CD8-positive, alpha-beta memory T cell (primary cell): ENCODE measurements at places on chromosomes 5 and 9.

DNA sequence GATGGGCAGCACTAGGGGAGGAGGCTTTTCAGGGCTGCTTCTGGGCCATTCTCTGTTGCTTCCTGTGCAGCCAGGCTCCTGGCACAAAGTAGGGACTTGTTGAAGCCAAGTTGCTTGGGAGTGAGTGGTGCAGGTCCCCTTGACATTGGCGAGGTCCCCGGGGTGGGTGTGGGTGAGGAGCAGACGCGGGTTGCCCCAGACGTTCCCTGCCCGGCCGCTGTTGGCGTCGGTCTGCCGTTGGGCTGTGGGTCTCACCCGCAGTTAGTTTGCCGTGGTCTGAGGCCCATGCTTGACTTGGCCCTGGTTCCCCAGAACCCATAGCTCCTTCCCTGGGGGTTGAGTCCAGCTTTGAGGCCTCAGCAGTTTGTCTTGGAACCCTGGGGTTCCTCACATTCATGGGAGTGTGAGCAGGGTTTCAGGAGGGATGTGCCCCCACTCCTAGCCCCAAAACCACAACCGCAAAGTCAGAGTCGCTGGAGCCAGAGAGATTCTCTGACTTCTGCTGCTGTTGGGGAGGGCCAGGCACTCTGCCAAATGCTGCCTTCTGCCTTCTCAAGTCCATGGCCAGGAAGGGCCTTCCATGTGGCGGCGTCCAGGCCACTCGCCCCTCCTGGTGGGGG is 77.5 kb downstream of the RXRA start:
- H3K36me3 ChIP-seq, result no peaks in the 10 kb centered on the region
- no peak overlapping the region for H3K27ac ChIP-seq
- peaks cover 54% of the 10 kb centered on the region for H3K4me1 ChIP-seq
- DNase-seq, result peak; percentile 60

GRCh38 chr5:172901012-172901780 is 58.0 kb upstream of the RPL26L1 start:
- DNase-seq, result no peak
- no peak overlapping the region for H3K4me3 ChIP-seq
- peaks cover 3% of the 10 kb centered on the region for H3K4me1 ChIP-seq
- H3K27me3 ChIP-seq, result no peaks in the 10 kb centered on the region
- no peaks in the 10 kb centered on the region for H3K36me3 ChIP-seq
- no peak overlapping the region for H3K27ac ChIP-seq

DNA sequence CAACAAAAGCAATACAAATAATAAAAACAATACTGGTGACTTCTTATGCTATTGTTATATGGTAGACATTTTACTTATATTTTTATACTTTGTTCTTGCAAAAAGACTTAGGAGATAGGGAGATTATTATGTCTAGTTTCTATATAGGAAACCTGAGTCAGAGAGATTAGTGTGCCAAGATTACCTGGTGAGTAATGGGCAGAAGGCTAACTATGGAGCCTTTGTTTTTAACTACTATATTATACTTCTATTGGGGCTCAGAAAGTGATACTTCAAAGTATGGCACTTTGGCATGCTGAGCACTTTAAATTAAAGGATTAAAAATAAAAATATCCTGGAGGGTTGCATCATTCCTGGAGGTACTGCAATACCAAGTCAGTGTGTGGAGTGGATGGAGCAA is 117.5 kb upstream of the CLINT1 start:
- H3K36me3 ChIP-seq, result no peaks in the 10 kb centered on the region
- no peak for DNase-seq
- no peaks in the 10 kb centered on the region for H3K27me3 ChIP-seq
- H3K4me1 ChIP-seq, result no peaks in the 10 kb centered on the region
- no peak overlapping the region for H3K4me3 ChIP-seq

DNA sequence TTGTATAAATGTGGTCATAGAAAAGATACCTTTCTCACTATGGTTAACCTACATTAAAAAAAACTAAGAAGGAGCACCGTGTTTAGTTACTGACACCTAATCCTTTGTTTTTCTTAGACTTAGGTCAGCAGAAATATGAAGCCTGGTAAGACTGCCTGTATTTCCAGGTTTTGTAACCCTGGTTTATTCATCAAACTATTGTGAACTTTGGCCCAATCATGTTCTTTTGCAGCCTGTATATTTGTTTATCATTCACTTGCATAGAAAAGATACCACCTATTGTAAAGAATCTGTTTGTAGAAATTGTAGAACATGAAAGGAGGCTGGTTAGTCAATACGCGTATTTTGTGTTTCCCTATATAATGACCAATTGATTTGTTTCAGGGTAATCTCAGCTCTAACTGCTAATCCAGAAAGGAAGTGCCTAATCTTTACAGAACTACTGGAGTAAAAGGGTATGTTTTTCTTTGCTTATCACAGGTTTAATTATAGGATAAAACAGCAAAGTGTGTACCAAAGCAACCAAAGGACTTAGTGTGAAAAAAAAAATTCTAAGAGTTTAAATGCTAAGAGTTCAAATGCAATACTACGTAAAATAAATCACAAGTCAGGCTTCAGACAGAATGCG is 103.6 kb downstream of the LURAP1L start:
- DNase-seq, result no peak
- H3K36me3 ChIP-seq, result no peaks in the 10 kb centered on the region
- no peaks in the 10 kb centered on the region for H3K27me3 ChIP-seq
- H3K4me3 ChIP-seq, result no peak overlapping the region
- no peak overlapping the region for H3K27ac ChIP-seq

GRCh38 chr9:97510797-97511654 is 9.6 kb downstream of the TMOD1 start:
- H3K4me3 ChIP-seq, result no peak overlapping the region
- no peak overlapping the region for H3K27ac ChIP-seq
- H3K4me1 ChIP-seq, result no peaks in the 10 kb centered on the region
- DNase-seq, result no peak
- H3K27me3 ChIP-seq, result no peaks in the 10 kb centered on the region

GRCh38 chr5:140322751-140323731 is 20.1 kb upstream of the PFDN1 start:
- no peaks in the 10 kb centered on the region for H3K4me1 ChIP-seq
- no peaks in the 10 kb centered on the region for H3K36me3 ChIP-seq
- DNase-seq, result no peak

DNA sequence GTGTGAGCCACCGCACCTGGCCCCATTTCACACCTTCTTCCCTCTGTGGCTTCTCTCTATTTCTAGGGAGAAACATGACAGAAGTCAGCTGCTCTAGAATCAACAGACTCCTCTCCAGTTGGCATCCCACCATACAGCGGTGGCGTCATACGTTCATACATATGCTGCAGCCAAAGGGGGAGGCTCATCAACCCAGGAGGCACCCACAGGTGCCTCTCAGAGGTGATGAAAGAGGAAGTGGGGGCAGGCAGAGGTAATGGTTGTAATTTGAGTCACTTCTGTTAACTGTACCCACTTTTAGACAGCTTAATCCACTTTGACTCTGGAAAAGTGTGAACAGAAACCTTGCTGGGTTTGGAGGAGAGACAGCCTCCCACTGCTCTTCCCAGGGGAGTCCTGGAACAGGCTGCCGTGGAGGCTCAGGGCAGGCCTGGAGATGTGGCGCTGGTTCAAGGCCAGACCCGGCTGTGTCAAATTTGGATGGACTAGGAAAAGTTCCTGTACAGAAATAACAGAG is 47.3 kb upstream of the SUB1 start:
- H3K36me3 ChIP-seq, result no peaks in the 10 kb centered on the region
- no peak overlapping the region for H3K27ac ChIP-seq
- H3K27me3 ChIP-seq, result no peaks in the 10 kb centered on the region
- H3K4me1 ChIP-seq, result peaks cover 23% of the 10 kb centered on the region

DNA sequence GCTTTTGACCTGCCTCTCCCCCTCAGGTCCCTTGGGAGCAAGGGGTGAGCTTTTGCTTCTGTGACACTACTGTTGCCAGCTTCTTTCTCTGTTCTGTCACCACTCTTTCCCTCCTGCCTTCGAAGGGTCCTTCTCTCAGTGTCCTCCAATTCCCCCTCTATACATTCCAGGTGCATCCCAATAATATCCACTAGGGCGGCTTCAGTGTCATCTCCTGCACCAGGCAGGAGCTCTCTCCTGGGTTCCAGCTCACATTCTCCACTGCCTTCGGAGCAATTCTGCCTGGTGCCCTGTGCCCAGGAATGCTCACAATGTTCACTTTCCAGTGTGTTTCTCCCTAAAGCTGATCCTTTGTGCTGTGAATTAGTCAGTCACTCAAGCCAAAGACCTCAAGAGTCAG is 83.9 kb upstream of the CXCL14 start:
- H3K4me1 ChIP-seq, result no peaks in the 10 kb centered on the region
- H3K27ac ChIP-seq, result no peak overlapping the region
- H3K27me3 ChIP-seq, result no peaks in the 10 kb centered on the region
- H3K36me3 ChIP-seq, result no peaks in the 10 kb centered on the region
